ENCODE measurements at places on chromosomes 3 and 15. TPM values are rescaled to one million over a fixed set of nuclear protein-coding genes. Genes with fewer than 3 reads are reported as not detected.

DNA sequence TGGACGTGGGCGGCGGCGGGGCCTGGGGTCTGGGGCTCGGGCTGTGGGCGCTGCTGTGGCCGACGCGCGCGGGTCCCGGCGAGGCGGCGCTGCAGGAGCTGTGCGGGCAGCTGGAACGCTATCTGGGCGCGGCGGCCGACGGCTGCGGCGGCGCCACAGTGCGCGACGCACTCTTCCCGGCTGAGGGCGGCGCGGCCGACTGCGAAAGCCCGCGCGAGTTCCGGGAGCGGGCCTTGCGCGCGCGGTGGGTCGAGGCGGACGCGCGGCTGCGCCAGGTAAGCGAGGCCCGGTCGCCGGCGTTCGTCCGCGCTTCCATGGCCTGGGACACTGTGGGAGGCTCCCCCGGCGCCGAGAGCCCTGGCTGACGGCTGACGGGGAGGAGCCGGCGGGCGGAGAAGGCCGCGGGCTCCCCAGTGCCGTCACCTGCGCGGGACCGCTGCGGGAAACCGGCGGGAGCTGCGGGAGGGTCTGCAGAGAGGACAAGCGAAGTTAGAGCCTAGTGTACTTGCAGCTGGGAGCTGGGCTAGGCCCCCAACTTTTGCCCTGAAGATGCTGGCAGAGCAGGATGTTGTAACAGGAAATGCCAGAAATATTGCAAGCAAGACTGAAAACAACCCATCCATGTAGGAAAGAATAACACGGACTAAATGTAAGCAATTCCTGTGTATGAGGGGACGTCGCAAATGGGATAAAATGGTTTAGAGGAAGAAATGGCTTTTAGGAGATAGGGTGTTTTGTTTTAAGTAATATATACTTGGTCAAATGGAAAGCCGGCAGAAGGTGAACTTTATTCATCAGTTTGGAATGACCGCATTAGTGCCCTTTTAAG is 847 bp downstream of the WHAMM start:
- DNase-seq: peak; percentile 60

GRCh38 chr3:152071924-152072323 is 196.8 kb upstream of the MBNL1 start:
- no peak for DNase-seq

- DNase-seq: no peak
These were observed 63.6 kb downstream of the CCK start for GRCh38 chr3:42202217-42202865.

ONECUT1 gene
- total RNA-seq: not detected

DNA sequence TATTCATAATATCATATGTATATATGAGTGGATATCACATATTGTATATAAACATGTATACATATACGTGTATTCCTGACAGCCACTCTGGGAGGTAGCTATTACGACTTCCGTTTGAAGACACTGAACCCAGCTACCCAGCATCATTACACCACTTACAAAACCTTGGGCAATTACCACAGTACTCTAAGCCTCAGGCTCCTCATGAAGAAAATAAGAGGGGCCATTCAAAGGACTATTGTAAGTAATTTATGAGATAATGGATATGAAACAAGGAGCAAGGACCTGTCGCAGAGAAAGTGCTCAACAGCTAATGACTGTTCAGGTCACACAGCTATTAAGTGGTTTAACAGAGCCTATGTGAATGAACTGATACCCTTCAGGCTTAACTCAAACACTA is 52.4 kb downstream of the KCNMB2 start:
- no peak for DNase-seq

DNA sequence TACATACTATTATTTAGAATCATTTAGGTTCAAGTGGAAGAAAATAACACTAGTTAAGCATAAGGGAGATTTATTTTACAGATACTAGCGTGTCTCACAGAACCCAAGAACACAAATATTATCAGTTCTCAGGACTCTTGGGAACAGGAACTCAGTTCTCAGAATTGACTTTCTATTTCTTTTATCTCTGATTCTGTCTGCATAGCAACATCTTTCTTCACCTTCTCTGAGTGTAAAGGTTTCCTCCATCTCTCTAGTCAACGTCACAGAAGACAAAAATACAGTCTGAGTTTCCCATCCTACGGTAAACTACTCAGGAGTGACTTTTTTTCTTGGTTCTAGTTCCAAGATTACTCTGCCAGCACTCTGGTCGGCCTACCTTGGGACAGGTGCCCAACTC is 220.0 kb downstream of the SV2B start:
- no peak for DNase-seq

DNA sequence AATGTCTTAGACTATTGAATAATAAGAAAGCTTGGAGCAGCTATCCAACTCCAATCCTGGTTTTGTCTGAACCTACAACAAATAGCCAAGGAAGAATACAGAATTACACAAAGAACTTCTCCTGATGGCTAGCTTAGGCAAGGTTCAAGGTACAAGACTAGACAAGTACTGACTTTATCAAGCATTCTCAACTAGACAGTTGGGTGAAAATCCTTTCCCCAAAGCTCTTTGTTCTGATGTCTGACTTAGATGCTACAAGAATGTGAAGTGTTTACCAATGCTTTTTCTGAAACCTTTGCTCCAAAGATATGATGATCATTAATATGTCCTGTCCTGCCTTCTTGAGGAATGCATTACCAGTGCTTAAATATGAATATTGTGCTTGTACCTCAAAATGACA is 113.8 kb downstream of the ANXA2 start:
- no peak for DNase-seq

- no peak for DNase-seq
These were observed 102.3 kb upstream of the NR2E3 start for GRCh38 chr15:71708051-71708429.

SI gene
- not detected for total RNA-seq

Measured in Caki2 (cell line).